HEK293T (cell line): ENCODE measurements at places on chromosomes 11 and 22.

- DNase-seq = no peak
These were observed 695 bp downstream of the RCE1 start for GRCh38 chr11:66843776-66844495.

DNA sequence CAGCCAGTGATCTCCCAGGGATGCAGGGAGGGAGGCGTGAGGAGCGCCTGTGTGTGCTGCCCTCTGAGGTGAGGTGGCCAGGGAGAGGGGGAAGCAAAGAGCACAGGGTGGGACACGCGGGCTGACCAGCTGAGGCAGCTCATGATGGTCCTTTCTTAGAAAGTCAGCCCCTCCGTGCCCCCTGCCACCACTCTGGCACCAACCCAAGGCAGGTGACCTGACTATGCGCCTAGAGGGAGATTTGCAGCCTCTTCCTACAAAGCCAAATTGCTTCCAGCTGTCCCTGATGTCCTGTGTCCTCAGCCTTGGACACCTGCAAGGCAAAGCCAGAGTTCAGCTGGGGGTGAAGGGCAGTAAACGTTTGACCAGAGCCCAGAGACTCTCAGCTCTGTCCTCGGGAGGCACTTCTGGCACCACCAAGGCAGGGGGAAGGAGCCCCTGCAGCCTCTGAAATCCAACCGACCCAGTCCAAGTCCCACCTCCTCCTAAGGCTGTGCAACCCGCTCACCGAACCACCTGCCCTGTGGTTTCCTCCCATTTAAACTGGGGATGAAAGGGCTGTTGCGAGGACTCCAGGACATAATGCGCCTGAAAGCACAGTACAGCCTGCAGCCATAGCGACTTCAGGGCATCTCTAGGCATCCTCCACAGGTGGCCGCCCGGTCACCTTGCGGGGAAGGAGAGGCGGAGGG, 26.8 kb downstream of the CD5 start:
- no peak for DNase-seq

GRCh38 chr11:128468111-128468510, 119.2 kb downstream of the ETS1 start:
- DNase-seq = no peak

DNA sequence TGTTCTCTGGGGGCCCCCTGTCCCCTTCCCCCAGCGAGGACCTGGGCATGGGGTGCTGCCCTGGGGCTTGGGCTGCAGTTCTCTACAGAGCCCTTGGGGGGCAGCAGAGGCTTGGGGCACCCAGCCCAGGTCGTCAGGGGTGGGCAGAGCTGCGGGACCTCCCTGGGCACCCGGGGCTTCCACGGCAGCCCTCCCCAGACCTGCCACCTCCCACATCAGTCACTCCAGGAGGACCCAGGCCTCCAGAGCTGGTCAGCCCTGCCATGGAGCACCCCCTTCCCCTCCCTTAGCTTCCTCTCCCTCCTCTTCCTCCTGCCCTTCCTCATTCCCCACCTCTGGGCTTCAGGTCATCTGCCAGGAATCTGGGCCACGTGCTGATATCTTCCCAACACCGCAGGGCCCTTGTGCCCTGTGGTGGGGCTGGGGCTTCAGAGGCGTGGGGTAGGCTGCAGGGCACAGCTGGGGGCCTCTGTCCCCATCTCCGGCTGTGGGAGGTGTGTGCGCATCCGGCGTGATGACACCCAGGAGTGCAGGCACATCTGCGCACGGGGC, 5.8 kb downstream of the TSPAN4 start:
- peak; percentile 67 for DNase-seq

GRCh38 chr11:15555161-15555560, 440.4 kb downstream of the INSC start:
- DNase-seq = no peak

DNA sequence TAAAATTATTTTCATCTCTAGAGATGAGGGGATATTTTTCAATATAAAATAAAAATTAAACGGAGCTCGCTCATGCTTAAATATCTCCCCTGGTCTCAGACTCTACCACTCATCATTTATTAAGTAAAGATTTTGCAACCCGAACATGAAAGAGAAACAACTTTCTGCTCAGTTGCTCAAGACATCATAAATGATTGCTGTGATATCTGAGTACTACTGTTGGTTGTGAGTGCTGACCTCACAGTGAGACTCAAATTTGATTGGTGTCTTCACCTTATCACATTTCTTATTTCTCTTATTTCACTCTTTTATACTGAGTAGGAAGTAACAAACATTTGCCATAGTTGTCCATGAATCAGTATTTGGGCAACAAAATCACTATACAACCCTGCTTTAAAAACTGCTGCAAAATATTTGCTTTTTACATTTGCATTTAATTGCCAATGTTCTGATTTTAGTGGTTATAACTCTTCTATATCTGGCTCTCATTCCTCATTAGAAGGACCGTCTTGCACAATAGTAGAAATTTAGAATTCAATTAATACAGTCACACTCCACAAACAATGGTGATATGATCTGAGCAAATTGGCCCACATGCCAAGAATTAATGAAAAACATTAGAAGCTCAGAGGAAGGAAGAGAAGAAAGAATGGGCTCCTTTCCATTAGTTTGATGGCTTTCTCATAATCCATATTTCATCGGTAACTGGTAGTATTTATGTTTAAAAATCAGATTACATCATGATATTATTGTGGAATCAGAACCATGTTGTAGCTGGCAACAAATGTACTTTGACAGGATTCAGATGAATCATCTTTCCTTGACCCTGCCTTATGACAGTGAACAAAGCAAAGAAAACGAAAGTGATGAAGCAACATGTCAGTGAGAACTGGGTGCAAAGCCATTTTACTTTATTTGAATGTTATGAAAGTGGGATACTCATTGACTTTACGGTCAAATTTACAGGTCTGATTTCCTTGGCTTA, 973.6 kb upstream of the TENM4 start:
- DNase-seq = no peak

GRCh38 chr11:57277845-57278720, 41.0 kb upstream of the APLNR start:
- DNase-seq = peak; percentile 79

DNA sequence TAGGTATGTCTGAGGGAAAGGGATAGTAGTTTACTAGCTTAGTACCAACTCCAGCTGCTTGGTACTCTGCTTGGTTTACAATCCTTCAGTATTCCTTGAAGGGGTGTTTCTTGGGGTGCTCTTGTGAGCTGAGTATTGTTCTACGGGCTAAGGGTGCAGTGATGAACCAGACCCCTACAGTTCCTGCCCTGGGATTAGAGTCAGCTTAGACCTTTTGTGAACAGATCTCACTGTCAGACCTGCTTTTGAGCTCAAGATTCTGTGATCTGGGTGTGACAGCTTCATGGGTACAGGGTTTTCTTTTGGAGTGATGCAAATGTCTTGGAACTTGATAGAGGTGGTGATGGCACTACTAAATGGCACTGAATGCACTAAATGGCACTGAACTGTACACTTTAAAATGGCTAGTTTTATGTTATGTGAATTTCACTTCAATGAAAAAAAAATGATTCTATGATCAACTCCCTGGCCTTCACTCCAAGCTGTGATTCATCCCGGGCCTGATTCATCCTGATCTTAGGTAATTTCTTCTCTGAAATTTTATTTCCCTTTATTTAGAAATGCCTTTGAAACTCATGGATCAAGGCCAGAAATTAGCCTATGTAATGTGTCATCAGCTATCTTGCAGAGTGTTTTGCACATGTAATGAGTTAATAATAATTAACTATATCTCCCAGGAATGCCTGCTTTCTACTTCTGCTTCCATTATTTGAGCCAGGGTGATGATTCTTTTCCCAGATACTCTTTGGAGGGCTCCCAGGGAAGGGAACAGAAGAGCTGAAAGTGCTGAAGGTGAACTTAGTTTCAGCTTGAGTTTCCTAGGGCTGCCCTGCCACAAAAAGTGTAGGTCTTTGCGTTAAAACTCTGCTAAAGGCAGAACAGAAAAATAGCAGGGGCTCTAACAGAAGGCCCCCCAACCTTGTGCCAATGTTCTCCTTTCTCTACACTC, 87.9 kb downstream of the NCAM1 start:
- no peak for DNase-seq

DNA sequence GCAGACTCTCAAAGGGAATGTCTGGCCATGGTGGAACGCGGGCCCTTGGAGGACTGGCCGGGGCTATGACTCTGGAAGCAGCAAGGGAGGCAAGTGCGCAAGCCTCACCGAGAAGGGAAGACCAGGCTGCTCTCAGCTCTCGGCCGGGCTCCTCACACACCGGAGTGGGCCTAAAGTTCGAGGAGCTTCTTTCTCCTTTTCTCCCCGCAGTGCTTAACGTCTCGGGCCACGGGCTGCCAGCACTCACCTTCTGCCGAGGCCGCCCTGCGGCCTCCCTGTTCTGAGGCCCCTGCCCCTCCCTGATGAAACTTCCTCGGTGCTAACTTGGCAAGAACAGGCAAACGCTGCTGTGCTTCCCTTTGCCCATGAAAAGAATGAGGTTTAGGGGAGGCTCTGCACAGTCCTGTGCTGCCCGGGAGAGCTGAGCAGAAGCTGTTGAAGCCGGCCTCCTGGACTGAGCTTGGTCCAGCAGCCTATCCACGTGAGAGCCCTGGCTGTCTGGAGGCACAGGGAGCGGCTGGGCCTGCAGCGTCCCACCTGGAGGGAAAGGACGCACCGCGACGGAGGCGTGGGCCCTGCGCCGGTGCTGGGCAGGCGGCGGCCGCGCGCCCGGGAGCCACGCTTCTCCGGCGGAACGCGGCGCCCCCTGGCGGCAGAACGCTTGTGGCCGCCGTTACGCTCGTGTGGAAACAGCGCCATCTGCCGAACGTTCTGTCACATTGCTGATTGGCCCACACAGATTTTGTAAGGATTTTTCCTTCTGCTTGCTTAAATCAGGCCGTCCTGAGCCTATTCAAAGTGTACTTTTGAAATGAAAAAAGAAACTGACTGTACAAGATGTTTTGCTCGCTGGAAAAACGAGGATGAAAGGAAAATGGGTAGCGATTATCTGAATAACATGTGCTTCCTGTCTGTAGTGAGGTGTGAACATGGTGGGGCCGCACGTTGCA, 65.0 kb upstream of the TMEM45B start:
- DNase-seq = peak; percentile 74

GRCh38 chr11:67584205-67584880, 731 bp downstream of the GSTP1 start:
- peak; percentile 28 for DNase-seq

GRCh38 chr11:65393513-65394079, 7.2 kb downstream of the FRMD8 start:
- DNase-seq = no peak

- DNase-seq = peak; percentile 86
These were observed at the start of gene SERPINH1 for GRCh38 chr11:75562048-75562835. TSS of gene SERPINH1 (plus strand) at chr11:75562253. CDS start at chr11:75566350, 4,097 bp downstream.

GRCh38 chr11:88414981-88415413, 77.5 kb upstream of the CTSC start:
- DNase-seq = no peak

DNA sequence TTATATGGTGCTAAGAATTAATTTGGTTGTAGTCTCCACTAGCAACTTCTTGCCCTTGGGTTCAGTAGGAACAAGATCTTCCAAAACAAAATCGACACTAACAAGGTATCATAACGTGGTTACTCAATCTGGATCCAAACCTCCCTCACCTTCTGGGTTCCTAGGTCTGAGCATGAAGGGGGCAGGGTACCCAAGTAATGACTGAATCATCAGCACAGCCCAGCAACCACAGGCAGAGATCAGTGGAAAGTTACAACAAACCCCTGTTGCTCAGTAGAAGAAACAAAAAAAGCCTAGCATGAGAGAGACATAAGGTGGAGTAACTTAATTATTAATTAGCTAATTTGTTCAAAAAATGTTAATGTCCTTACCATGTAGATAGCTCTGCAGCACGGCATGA, 221.4 kb downstream of the BLID start:
- no peak for DNase-seq

DNA sequence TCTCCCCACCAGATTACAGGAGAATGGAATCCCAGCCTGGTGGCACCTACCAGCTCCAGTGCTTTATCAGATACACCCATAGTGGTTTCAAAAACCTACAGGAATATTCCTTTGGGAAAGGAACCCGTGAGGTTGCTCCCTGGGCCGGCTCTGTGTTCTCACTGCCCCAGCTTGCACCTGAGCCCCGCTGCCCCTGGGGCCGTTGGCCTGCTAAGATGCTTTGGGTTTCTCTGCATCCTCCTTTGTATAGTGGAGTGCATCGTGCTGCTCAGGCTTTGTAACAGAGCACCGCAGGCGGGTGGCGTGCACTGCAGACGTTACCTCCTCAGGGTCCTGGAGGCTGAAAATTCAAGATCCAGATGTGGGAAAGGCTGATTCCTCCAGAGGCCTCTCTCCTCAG, 414.1 kb downstream of the BRD1 start:
- DNase-seq = no peak

- no peak for DNase-seq
These were observed 56.2 kb downstream of the YAP1 start for GRCh38 chr11:102166175-102167064.

DNA sequence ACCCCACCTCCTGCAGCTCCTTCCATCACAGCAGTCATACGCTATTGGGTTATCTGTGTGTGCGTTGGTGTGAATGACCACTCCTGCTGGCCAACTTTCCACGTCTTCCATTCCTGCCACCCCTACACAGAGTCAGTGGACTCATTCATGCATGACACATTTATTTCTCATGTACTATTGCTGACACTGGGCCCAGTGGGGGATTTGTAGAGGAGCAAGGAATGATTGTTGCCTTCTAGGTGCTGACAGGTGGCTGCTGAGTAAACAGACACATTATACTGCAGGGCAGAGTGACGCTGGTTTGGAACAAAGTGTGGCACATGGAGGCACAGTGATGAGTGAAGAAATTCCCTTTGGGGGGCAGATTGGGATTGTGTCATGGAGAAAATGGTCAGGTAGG, 113.9 kb downstream of the CCDC81 start:
- no peak for DNase-seq

GRCh38 chr11:78248903-78249302, 60.2 kb downstream of the USP35 start:
- no peak for DNase-seq

DNA sequence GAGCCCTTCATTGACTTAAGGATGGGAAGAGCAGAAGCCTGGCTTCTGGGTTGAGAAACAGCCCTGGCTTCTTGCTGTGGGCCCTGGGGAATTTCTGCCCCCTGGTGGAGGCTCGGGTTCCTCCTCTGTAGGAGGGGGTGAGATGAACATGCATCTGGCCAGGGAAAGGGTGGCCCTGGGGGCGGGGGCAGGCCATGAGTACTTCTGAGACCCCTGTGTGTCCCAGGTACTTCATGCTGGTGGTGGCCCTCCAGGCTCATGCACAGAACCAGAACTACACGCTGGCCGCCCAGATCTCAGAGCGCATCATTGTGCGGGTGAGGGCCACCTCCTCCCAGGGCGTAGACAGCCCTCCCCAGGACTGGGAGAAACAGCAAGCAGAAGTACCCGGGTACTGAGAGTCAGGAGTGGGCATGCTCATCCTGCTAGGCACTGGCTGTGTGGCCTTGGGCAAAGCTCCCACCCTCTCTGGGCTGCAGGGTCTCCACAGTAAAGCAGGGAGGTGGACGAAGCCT, 15.8 kb downstream of the TMEM258 start:
- peak; percentile 79 for DNase-seq

GRCh38 chr11:69832561-69833413, 13.6 kb upstream of the FGF3 start:
- DNase-seq = no peak

- no peak for DNase-seq
These were observed 1.3 kb downstream of the EHBP1L1 start for GRCh38 chr11:65576867-65577755.
